Activated naive CD4-positive, alpha-beta T cell (primary cell): ENCODE measurements at places on chromosomes 2 and 18.

DNA sequence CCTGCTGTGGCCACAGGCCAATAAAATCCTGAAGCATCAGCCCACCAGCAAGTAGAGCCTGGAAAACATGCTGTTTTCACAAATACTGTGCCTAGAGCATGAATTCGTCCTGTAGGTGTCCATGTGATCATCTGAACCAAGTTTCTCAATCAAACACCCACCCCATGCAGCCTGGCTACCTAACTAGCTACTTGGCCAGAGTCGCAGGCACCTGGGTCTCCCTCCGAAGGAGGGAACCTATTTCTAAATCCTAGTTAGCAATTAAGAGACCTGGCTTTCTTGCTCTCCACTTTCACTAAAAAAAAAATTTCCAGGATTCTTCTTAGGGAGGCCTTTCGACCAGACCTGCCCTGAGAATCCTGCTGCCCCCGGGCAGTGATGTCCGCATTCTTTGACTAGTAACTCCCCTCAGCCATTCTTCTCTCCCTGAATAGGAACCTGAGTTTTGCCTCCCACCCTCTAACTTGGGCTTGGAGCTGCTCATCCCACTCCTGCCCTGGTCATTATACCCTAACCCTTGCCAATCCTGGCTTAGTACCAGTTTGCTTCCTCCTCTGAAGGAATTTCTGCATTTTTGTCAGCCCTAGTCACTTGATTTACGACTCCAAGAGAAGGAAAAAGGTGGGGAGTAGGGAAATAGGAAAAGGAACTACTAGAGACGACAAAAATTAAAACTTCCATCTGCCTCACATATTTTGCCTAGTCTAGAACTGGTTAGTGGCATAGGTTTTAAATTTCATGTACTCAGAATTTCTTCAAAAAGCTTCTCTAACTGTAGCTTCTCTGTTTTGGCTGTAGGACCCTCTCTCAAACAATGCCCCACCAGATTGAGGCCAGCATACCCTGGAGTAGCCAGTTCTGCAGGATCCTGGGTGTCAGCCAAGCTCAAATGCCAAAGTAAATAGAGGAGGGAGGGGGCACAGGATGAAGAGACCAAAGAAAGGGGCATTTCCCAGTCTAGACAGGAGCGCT, 25.4 kb upstream of the TANK start:
- DNase-seq: no peak

GRCh38 chr2:156323754-156324153, 8.8 kb downstream of the NR4A2 start:
- DNase-seq: no peak

DNA sequence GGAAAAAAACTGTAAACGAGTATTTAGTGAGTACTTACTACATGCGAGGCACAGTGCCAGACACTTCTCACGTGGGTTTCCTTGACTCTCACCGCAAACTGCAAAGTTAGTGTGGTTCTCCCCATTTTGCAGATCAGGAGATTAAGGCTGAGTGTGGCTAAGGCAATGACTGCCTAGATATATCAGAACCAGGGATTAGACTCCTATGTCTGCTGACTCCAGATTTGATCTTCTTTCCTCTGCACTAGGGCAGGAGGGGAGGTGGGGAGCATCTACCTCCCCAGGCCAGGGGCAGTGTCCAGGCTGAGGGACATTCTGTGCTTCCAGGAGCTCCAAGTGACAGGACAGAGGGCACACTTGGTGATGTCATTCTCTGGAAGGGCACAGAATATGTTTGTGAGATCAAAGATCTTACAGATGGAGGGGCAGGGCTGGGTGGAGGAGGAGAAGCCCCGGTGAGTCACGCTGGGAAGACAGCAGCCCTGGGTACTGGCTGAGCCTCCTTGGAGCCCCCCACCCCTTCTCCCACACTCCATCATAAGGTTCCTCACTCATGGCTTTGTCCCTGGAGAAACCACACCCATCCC, 92.4 kb downstream of the RHOB start:
- DNase-seq: no peak

DNA sequence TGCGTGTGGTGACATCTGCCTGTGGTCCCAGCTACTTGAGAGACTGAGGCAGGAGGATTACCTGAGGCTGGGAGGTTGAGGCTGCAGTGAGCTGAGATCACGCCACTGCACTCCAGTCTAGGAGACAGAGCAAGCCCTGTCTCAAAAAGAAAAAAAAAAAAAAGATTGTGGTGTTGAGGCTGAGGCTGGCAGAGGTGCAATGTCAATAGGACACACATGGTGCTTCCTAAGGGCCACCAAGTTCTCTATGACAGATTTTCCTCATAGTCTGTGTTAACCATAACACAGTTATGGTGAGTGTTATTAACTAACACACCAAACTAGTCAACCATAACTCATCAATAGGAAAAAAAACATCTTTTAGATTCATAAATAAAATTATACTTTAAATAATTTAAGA, 494.4 kb downstream of the TMX3 start:
- DNase-seq: no peak

DNA sequence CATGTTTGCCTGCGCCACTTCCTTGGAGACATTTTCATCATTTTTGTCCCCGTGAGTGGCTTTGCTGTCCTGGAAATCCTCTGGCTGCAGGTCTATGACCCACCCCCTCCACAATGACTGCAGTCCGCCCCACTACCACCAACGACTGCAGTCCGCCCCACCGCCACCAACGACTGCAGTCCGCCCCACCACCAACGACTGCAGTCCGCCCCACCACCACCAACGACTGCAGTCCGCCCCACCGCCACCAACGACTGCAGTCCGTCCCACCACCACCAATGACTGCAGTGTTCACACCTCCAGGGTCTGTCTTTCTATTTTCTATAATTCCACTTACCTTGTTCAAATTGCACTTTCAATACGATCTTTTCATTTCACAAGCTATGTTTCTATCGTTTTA, 820.7 kb upstream of the SALL3 start:
- DNase-seq: no peak

- DNase-seq: no peak
Observed at GRCh38 chr2:195408196-195408595, 248.8 kb upstream of the SLC39A10 start.

- DNase-seq: no peak
Observed at GRCh38 chr18:23716516-23716915, 27.3 kb downstream of the LAMA3 start.

DNA sequence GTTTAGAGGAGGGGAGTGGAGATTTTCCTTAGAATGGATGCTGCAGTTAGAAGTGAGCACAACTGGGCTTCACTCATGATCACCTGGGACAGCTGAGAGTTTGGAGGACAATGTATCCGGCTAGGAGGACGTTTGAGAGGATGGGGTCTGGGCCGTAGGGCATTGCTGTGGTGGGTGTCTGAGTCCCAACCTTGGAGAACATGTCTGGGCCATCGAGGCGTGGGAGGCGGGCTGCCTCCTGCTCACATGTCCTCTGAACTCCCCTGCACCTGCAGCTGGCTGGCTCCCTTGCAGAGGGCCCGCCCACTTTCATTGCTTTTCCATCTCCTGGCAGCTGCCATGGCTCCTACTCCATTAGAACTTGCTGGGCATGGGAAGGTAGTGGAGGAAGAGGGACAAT, 203.0 kb upstream of the PXDN start:
- no peak for DNase-seq

DNA sequence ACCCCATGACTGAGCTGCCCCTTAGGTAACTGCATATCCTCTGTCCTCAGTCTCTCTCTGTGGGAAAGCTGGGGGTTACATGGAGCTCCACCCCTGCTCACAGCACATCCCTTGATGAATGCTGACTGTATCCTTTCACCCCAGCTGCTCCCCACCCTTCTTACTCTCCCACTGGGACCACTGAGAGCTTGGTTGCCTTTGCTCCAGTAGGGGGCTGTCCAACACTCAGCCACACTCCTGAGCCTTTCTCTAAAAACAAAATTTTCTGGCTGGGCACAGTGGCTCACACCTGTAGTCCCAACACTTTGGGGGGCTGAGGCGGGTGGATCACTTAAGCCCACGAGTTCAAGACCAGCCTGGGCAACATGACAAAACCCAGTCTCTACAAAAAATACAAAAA, 89.2 kb upstream of the MSH2 start:
- no peak for DNase-seq

GRCh38 chr2:190069936-190070696, 7.6 kb upstream of the MSTN start:
- DNase-seq: no peak

DNA sequence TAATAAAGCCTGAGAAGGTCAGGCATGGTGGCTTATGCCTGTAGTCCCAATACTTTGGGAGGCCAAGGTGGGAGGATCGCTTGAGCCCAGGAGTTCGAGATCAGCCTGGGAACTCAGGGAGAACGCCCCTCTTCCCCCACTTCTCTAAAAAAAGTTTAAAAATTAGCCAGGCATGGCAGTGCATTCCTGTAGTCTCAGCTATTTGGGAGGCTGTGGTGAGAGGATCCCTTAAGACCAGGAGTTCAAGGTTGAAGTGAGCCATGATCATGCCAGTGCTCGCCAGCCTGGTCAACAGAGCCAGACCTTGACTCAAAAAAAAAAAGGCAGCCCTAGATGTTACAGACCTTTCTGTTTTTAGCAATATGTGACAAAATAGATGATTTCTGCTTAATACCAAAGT, 83.4 kb downstream of the AP1S3 start:
- no peak for DNase-seq

- DNase-seq: no peak
Observed at GRCh38 chr2:193496786-193497185, 1302.1 kb upstream of the TMEFF2 start.

- DNase-seq: no peak
Observed at GRCh38 chr2:38116762-38117161, 40.8 kb upstream of the CYP1B1 start.

DNA sequence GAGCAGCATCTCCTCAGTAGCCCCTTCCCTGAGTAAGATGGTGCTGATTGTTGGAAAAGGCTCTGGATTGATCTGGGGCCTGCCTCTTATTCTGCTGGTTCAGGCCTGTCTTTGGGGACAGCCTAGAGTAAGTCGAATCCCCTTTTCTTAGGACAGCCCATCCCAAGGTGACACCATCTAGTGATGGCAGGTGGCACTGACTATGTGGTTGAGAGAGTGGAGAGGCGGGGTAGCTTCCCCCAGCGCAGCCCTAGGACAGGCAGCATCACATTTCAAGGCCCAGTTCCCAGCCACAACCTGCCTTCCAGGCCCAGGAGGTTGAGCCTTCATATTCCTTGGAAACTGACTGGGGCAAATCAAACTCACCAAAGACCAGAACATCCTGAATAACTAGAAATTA, 69.1 kb upstream of the B3GNT7 start:
- no peak for DNase-seq

DNA sequence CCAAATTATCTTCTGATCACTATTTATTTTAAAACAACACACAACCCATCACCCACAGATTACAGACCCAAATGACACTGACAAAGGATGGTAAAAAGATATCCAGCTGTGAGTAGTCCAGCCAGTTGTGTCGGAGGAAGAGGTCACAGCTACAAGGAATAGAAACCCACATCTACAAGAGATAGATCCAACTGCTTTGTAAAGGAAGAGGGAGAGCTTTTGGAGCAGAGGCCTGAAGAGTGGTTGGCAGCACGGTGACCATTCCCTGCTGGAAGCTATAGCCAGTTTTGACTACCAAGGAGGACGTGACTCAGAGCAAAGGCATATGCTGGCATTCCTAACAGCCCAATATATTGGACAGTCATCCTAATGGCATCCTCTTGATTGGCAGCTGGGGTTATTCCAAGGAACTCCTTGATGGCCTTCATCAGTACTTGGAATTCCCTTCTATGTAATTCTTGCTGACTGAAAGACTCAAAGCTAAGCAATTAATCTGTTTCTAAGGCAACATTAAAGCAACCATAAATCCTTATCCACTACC, 17.1 kb downstream of the SLC8A1 start:
- no peak for DNase-seq

DNA sequence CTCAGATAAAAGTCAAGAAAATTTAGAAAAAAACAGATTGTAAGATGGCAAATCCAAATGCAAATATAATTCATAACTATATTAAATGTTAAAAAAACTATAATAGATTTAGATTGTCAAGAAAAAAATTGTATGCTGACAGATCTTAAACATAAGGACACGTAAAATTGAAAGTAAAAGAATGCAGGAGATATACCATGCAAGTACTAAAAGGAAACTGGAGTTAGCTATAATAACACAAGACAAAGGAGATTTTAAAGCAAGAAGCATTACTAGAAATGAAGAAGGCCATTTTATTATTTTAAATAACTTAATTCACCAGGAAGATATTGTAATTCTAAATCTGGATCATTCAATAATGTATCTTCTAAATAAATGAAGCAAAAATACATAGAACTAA, 48.3 kb downstream of the TTC21B start:
- no peak for DNase-seq

DNA sequence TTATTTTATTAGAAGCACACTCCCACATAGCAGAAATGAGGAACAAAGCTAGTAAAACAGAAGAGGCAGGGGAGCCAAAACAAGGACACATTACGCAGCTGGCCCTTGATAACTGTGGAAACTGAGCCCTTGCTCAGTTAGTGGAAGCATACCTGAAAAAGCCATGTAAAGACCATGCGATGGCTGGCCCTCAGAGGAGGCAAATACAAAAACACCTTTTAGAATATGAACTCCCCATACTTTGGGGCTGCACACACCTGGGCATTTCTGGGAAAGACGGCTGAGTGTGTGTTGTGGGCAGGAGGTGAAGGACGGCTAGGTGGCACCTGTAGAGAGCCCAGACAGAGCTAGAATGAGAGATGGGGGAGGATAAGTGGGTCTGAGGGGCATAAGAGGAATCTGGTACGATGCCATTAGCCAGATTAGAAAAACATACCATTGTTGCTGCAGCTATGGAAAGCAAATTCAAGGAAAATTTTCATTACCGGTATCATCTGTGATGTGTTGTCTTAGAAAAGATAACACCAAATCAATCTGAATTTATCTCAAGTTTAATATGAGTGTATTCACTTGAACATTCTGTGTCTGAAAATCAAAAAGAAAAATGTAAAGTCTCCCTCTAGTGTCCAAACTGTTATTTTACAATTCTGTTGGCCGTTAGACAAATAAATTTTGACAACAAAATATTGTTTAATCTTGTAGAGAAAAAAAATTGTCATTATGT, 45.2 kb upstream of the SULT1C3 start:
- no peak for DNase-seq

GRCh38 chr2:226411727-226412360, 387.8 kb downstream of the IRS1 start:
- DNase-seq: no peak

DNA sequence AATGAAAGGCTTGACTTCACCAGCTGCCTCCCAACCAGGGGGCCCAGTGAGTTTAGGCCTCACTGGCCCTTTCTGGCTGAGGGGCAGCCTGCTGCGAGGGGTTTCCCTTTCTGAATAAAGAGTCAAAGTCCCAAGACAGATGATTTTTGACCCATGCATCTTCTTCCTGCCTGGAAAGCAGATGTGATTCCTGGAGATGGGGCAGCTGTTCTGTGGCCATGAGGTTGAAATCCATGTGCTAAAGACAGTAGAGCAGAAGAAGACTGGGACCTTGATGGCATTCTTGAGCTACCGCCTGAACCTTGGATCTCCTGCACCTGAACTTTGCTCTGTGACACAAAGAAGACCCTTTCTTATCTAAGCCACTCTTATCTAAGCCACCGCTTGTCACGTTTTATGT, 19.8 kb downstream of the HPCAL1 start:
- no peak for DNase-seq
